Immature natural killer cell (primary cell): ENCODE measurements at places on chromosomes 1 and 21. TPM values are rescaled to one million over a fixed set of nuclear protein-coding genes. Genes with fewer than 3 reads are reported as not detected.

ANGPTL3 gene
- not detected for polyA plus RNA-seq

TADA1 gene
- polyA plus RNA-seq = 16.6 TPM

WDR3 gene
- 20.1 TPM for polyA plus RNA-seq

IFNLR1 gene
- polyA plus RNA-seq = not detected

KRTAP21-2 gene
- polyA plus RNA-seq = not detected

CLDN14 gene
- polyA plus RNA-seq = not detected

TEX38 gene
- polyA plus RNA-seq = not detected

PUSL1 gene
- polyA plus RNA-seq = 17.3 TPM

ZBTB37 gene
- polyA plus RNA-seq = 2.9 TPM

SHE gene
- polyA plus RNA-seq = not detected

GBP2 gene
- polyA plus RNA-seq = 90.8 TPM

OR2T35 gene
- polyA plus RNA-seq = not detected

KIAA0040 gene
- 14.0 TPM for polyA plus RNA-seq

GJC2 gene
- not detected for polyA plus RNA-seq

TMEM53 gene
- polyA plus RNA-seq = 4.2 TPM

TTC22 gene
- 13.7 TPM for polyA plus RNA-seq

GFI1 gene
- polyA plus RNA-seq = 47.4 TPM

DCDC2B gene
- not detected for polyA plus RNA-seq

SPATA45 gene
- not detected for polyA plus RNA-seq

WDR64 gene
- polyA plus RNA-seq = not detected

RNU11 gene
- polyA plus RNA-seq = not detected

CASQ1 gene
- not detected for polyA plus RNA-seq

NID1 gene
- polyA plus RNA-seq = not detected

ZNF593OS gene
- polyA plus RNA-seq = not detected

GSTM2 gene
- polyA plus RNA-seq = 32.6 TPM

ZNF326 gene
- polyA plus RNA-seq = 9.2 TPM

TIAM1 gene
- 9.1 TPM for polyA plus RNA-seq

FCRL3 gene
- polyA plus RNA-seq = 119 TPM

LYSMD1 gene
- polyA plus RNA-seq = 0.29 TPM

C1orf185 gene
- polyA plus RNA-seq = not detected

SPAG17 gene
- not detected for polyA plus RNA-seq

FABP3 gene
- polyA plus RNA-seq = not detected

UBASH3A gene
- polyA plus RNA-seq = not detected

DCST1 gene
- polyA plus RNA-seq = not detected

AMY1A gene
- polyA plus RNA-seq = not detected

ARMH1 gene
- polyA plus RNA-seq = not detected

SPRR5 gene
- polyA plus RNA-seq = not detected

DOP1B gene
- 4.5 TPM for polyA plus RNA-seq

ERG gene
- not detected for polyA plus RNA-seq

F13B gene
- not detected for polyA plus RNA-seq

TFF3 gene
- polyA plus RNA-seq = not detected

PALMD gene
- polyA plus RNA-seq = not detected
